ENCODE measurements at places on chromosomes 2 and 18.

GRCh38 chr2:233538741-233539140 is 27.8 kb downstream of the USP40 start:
- no peak for DNase-seq

DNA sequence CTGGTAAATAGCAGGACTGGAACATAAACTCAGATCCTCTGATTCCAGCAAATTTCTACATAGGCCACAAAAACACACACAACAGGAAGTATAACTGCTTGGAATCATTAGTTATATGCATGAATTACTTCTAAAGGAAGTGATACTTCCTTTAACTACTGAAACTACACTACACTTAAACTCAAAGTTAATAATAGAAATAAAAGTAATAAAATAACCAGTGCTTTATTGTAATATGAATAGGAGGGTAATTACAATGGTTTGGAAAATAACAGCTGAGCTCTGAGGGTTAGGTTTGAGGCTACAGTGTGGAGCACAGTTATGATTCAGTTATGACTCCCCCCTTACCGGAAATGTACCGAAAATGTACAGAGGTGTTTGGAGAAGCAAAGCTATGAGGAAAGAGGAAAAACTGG is 18.5 kb upstream of the POLI start:
- no peak for DNase-seq

DNA sequence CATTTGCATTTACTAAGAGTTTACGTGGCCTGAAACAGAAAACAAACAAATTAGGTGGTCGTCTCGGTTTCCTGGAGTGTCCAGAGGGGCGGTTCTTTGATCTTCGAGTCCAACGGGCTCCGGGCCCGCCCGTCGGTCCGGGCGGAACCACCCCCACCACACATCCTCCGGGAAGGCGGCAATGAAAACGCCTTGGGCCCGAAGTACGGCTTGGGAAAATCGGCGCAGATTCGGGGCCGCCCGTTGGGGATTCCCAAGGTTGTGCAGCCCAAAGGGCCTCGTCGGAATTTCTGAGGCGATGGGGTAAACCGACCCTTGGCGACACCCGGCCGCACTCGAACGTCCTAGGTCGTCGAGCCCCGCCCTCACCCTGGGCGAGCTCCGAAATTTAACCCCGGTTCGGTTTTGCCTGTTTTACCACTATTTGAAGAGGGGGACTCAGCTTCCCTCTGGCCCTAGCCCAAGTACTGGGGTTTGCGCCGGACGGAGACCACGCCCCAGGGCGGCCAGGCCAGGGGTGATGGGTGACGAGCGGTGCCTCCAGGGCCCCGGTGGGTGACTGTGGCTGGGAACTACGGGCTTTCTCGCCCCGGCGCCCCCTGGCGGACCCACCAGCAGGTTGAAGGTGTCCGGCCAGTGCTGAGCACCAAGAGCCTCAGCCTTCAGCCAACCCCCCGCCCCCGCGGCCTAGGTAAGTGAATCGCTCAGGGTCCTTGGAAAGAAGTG is 1.9 kb upstream of the CFAP53 start:
- DNase-seq: peak; percentile 29

GRCh38 chr2:25482341-25482740 is 140.6 kb upstream of the DNMT3A start:
- DNase-seq: no peak

GRCh38 chr2:86617738-86618137 is 5.9 kb downstream of the RNF103 start:
- no peak for DNase-seq

- DNase-seq: no peak
Measured at GRCh38 chr18:58505181-58505580, 123.7 kb downstream of the ALPK2 start.

DNA sequence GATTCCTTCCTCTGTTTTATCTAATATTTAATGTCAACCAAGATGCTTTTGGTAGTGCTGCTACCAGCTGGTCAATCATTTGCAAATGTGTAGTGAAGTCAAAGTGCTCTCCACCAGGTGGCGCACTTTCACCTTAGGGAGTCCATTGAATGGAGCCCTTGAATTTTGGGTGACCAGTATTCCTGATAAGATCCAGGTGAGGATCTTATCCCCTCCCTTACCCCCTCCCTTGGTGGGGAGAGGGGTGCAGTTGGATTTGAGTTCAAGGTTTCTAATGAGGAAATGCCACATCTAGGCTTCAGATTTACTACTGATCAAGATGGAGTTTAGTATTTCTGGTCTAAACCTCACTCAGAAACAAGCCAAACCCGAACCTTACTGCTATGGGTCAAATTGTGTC is 12.0 kb upstream of the E2F6 start:
- DNase-seq: no peak

DNA sequence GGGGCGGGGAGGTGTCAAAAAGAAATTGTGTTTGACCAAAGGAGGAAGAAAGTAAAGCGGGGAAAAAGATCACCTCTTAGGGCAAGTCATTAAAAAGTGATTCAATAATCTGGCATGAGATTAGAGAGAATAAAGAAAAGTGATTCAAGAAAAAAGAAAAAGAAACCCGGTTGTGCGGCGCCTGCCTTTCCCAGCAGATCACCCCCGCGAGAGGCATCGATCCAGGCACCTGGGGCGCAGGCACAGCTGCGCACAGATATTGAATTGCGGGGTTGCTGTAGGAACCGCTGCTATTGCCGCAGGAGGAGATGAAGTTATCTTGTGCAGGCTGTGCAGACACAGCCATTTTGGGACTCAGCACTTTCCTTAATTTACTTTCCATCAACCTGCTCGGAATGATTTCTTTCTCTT is 71.2 kb downstream of the PLB1 start:
- DNase-seq: no peak

- DNase-seq: no peak
Measured at GRCh38 chr2:231720987-231721966, 13.0 kb downstream of the PTMA start.

GRCh38 chr2:177172034-177172880 is 40.3 kb upstream of the HNRNPA3 start:
- no peak for DNase-seq

DNA sequence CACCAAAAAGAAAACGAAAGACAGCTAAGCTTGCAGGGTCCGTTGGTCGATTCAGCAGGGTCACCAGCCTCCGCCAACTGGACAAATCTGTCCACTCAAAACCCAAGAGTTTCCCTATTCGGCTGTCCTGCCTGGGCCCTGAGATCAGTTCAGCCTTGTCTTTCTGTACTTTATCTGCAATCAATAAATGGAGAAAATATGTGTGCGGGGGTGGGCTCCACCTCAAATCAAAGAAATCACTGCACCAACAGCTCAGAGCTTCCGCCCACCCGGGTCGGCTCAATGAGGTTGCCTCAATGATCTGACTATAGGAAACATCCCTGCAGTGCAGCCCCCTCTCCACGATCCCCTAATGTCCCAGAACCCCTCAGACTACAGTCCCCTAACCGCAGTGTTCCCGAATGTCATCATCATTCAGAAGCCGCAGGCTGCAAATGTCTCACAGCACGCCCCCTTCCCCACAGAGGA is 447 bp downstream of the GGCX start:
- DNase-seq: no peak

- no peak for DNase-seq
Measured at GRCh38 chr2:223918671-223919134, 26.4 kb downstream of the WDFY1 start.

- no peak for DNase-seq
Measured at GRCh38 chr2:66948234-66948633, 448.9 kb upstream of the ETAA1 start.

DNA sequence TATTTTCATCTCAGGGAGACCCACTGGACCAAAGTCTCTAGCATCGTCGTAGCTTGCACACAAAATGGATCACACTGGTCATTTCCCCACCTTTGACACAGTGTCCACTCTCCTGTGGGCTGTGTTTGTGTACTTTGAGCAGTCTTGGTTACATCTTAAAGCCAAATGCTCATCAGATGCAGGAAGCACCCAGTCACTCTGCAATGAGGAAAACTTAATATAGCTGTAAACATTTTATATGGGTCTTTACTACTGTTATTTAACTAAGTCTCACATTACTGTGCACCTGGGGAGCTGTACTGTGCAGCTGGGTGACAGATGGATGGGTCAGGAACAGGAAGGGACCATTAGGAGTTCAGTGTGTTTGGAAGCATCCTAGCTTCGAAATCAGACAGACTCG is 109.0 kb upstream of the CXCR4 start:
- DNase-seq: no peak

DNA sequence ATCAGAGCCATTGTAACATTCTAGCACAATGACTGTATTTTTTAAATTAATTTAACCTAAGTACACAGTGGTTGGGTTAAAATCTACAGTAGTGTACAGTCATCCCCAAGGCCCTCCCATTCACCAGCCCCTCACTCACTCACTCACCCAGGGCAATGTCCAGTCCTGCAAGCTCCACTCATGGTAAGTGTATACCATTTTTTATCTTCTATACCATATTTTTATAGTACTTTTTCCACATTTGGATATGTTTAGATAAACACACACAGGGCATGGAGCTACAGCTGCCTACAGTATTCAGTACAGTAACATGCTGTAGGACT is 72.1 kb downstream of the COPS8 start:
- no peak for DNase-seq

- no peak for DNase-seq
Measured at GRCh38 chr18:36078751-36079529, 11.6 kb upstream of the RPRD1A start.

- no peak for DNase-seq
Measured at GRCh38 chr2:128380061-128380889, 61.6 kb upstream of the HS6ST1 start.

- no peak for DNase-seq
Measured at GRCh38 chr18:60113396-60113795, 213.6 kb downstream of the PMAIP1 start.

- DNase-seq: no peak
Measured at GRCh38 chr2:83323038-83323437, 1136.0 kb downstream of the SUCLG1 start.

DNA sequence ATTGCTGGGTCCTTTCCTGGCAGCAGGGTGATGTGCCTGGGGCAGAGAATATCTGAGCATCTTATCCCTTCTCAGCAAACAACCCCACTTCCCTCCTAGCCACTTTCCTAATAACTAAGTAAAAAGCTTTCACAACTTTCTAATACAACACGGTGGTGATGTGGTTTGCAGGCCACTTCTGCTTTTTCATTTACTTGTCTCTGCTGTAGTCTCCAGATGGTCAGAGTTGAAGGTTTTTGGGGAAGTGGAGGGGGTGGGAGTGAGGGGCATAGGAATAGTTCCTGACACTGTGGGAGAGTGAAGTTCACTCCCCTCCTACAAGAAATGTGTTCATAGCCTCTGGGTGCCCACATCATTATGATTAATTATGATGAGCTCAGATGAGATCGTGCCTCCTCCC is 11.6 kb downstream of the OXER1 start:
- DNase-seq: no peak

- DNase-seq: no peak
Measured at GRCh38 chr2:240567137-240567871, 980 bp upstream of the RNPEPL1 start.

- no peak for DNase-seq
Measured at GRCh38 chr2:13758412-13758811, 874.1 kb upstream of the LRATD1 start.

DNA sequence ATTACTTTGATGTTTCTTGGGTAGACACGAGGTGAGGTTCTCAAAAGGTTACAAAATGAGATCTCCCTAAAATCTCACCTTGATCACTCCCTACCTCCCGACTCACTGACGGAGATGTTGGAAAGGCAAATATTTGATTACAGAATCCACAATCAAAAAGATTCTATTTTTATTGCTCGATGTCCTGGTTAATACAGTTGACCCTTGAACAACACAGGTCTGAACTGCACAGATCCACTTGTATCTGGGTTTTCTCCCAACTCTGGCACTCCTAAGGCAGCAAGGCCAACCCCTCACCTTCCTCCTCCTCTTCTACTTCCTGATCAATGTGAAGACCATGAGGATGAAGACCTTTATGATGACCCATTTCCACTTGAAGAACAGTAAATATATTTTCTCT is 125.3 kb downstream of the C2orf74 start:
- no peak for DNase-seq

GRCh38 chr2:54206596-54206995 is 49.4 kb downstream of the TSPYL6 start:
- no peak for DNase-seq

DNA sequence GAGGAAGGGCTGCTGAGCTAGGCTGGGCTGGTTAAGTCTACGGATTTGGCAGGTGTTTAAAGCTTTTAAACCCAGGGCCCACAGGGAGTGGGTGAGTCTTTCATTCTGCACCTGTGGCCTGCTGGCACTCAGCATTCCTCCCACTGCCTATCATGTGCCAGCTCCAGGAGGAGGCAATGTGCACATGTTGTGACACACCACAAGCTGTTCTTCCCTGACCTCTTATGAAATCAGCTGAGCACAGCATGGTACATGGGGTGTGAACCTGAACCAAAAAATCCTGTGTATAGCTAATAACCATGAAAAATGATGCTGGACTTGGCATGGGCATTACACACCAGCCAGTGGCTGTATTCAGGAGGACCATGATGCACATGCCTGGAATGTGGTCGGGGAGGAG is 297.9 kb upstream of the MMADHC start:
- no peak for DNase-seq

DNA sequence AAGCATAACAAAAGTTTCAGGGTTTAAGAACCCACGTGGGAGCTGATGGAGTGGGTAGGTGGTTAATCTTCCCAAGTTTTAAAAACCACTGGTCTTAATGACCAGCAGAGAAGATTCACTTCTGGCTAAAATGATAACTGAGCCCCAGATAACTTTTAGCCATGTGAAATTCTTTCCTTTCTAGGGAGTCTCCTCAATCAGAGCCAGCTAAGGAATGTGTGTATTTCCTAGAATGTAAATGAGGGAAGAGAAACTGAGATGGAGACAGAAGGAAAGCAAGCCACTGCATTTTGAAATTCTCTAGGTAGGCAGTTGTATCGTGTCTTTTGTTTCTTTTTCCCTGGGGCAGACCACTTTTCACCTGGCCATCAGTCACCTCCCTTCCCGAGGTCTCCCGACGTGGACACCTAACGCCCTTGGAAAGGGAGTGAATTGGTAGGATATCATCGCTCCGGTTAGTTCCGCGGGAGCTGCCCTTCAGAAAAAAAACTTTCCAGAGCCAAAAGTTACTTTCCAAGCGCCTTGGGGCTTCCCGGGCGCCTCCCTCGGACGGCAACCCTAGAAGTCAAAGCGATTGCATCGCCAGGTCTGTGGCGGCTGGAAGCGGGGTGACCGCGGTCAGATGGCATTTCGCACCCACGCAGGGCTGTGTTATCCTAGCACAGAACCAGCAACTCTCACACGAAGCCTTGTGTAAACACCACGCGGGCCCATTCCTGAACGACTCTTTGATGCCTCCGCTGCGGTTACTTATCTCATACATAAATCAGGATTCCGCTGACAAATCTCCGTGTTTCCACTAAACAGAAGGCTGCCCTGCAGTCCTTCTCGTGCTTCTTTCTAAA is 1.3 kb downstream of the COLEC12 start:
- DNase-seq: no peak

- DNase-seq: no peak
Measured at GRCh38 chr18:34913837-34914661, 127.2 kb upstream of the MAPRE2 start.

DNA sequence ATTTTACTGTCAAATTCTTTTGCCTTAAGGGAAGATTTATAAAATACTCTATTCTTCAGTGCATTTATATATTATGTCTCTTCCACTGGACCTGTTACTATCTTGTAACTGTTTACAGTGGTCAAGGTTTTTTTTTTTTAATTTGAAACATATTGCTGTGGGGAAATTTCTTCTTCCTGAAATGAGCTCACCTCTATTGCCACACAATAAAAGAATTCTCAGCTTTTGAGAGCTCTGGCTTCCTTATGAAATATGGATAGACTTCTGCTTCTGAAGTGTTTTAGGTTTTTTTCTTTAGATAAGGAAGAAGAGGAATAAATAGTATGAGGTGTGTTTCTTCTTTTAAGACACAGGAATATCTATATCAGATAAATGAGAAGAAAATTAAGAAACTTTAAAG is 7.7 kb downstream of the VRK2 start:
- no peak for DNase-seq
